Activated CD8-positive, alpha-beta memory T cell treated with anti-CD3 and anti-CD28 coated beads, Interleukin-2, amount 50 U/mL, for 4 hours (primary cell): ENCODE measurements at places on chromosomes 3 and 15.
A peak's percentile ranks its signal among the peaks of the same experiment; 100 is the strongest.

GRCh38 chr15:77409259-77410156 lies 10.4 kb downstream of the PEAK1 start:
- no peak for DNase-seq

GRCh38 chr15:78210349-78210717 lies 24.0 kb downstream of the ACSBG1 start:
- no peak for DNase-seq

GRCh38 chr15:37097144-37097919 lies 3.0 kb downstream of the MEIS2 start:
- DNase-seq: no peak

DNA sequence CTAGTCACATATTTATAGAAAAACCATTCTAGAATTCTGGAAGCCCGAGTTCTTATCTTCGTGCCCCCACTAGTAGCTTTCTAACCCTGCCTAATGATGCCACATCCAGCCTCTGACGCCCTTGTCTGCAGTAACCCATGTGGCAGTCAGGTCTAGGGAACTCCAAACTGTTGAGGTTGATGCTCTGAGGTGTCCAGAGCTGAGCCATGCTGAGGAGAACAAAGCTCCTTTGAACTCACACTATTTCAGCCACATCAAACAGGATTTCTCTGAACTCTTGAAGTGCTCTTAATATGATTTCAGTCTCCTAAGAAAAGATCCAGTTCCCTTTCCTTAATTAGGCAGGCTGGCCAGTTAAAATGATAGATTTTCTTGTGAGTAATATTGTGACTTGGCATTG lies 150.5 kb upstream of the ST8SIA2 start:
- no peak for DNase-seq

DNA sequence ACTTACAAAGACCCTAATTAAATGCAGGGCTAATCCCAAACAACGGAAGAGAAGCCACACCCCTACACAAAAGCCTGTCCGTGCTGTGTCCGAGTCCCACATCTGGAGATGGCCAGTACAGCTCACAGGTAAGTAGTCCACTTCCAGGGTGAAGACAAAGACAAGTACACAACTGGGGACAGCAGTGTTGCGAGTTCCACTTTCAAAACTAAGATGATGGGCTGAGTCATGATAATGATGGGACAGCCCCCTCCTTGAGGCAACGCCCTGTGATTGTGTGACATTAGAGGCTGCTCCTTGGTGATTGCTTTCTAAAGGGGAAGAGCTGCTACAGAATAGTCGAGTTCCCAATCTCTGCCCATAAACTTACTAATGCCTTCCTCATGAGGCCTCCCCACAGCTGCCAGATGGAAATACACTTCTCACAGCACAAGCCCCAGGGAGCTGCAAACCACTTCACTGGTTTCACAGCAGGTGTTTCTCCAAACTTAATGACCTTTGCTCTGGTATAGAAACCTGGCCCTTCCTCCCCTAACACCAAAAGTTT lies 27.6 kb downstream of the RFT1 start:
- no peak for DNase-seq

DNA sequence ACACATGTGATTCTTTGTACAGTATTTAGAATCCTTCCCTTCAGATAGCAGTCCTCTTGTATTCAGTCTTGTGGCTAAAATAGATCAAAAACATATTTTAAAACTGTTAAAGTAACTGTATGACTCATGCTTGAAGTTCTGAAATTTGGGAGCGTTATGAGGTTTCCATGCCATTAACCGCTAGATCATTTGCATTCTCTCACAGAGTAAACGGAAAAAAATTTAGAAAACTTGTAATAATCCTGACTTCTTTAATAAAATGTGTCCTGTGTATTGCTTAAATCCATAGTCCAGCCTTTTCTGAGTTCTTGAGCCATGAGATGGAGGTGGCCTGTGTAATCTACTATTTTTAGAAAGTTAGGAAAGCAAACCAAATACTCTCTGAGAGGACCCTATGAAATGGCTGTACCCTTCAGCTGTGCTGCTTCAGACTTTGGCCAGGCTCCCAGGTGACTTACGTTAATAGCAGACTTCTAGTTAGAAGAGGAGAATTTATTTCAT lies 33.8 kb downstream of the MBNL1 start:
- DNase-seq: no peak

GRCh38 chr3:23894254-23895061 lies 22.3 kb downstream of the NKIRAS1 start:
- no peak for DNase-seq

- DNase-seq: no peak
Measured at GRCh38 chr15:48625126-48625525, 20.4 kb downstream of the FBN1 start.

- no peak for DNase-seq
Measured at GRCh38 chr3:72961752-72962151, 34.9 kb upstream of the PPP4R2 start.

- no peak for DNase-seq
Measured at GRCh38 chr15:46933332-46933731, 784.0 kb upstream of the SEMA6D start.

- no peak for DNase-seq
Measured at GRCh38 chr3:191963182-191963581, 502.2 kb downstream of the PYDC2 start.

- no peak for DNase-seq
Measured at GRCh38 chr3:119885746-119886530, 104.0 kb downstream of the NR1I2 start.

GRCh38 chr15:51444807-51445206 lies 103.4 kb downstream of the GLDN start:
- no peak for DNase-seq

- DNase-seq: no peak
Measured at GRCh38 chr3:145854499-145854898, 306.5 kb downstream of the PLOD2 start.

- no peak for DNase-seq
Measured at GRCh38 chr3:190504354-190505125, 9.3 kb upstream of the IL1RAP start.

- DNase-seq: no peak
Measured at GRCh38 chr15:73879426-73879825, 6.1 kb downstream of the TBC1D21 start.

DNA sequence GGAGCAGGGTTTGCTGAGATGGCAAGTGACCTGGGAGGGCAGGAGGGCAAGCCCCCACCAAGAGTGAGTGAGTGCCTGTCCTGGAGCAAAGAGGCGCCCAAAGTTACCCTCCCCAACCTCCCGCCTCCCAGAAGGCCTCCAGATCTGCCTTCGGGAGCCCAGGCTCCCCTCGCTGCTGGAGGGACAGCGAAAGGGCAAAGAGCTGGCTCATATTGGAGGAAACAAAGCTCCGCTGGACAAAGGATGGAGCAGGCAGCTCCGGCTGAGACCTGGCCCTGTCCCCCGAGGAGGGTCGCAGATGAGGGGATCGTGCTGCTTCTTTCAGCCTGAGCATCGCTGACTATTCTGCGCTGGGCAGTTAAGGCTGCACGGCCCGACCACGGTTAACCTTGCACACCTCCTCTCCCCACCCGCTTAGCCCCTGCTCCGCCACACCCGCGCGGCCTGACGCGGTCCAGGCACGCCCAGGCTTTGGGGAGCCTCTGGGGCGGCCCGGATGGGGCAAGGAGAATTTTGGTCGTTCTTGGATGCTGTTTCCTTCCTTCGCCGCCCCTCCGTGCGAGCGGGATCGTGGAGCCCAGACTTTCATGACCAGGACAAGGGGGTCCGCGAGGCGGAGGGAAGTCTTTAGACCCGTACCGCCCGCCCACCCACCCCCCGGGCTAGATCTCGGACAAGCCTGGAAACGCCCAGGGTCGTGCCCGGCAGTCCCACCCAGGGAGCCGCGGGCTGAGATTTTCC lies 651 bp downstream of the PLCD1 start:
- DNase-seq: no peak

DNA sequence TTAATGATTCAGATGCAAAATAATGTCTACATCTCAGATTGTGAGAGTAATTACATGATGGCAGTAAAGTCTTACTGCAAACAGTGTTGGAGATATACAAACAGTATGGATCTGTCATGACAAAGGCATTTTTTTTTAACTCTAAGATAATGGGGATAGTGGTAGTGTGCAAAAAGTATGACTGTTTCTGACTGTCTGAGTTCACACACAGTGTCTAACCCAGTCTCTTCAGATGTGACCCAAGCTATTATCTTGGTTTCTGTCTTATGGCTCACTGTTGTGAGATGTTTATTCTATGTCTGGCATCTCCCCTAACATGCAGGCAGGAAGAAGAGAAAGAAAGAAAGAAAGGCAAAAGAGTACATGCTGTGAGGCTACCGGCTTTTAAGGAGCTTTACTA lies 17.0 kb downstream of the RPL39L start:
- DNase-seq: no peak

GRCh38 chr3:12237912-12238650 lies 50.8 kb upstream of the PPARG start:
- DNase-seq: no peak

GRCh38 chr3:54733106-54734006 lies 194.5 kb downstream of the LRTM1 start:
- no peak for DNase-seq

GRCh38 chr3:13136426-13136825 lies 63.2 kb upstream of the IQSEC1 start:
- no peak for DNase-seq

GRCh38 chr15:76359152-76359551 lies 22.6 kb downstream of the ISL2 start:
- DNase-seq: no peak

GRCh38 chr3:46433841-46434240 lies 26.8 kb downstream of the CCRL2 start:
- no peak for DNase-seq

DNA sequence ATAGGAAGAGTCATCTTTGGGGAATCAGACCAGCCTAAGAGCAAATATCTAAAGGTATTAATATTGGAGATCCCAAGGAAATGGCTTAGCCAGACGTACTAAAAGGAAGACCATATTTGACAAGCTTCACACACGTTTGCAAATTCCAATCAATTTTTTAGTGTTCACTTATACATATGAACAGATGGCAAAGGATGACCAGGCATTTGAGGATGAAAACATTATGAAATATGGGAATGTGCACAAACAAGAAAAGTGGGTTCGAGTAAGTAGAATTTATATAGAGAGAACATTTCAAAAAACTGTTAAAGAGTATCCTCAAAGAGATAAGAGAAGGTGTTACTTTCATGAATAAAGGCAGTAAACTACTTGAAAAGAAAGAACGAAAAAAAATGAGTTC lies 25.9 kb upstream of the CRYBG3 start:
- no peak for DNase-seq

GRCh38 chr3:34351882-34352777 lies 553.7 kb downstream of the PDCD6IP start:
- DNase-seq: no peak

DNA sequence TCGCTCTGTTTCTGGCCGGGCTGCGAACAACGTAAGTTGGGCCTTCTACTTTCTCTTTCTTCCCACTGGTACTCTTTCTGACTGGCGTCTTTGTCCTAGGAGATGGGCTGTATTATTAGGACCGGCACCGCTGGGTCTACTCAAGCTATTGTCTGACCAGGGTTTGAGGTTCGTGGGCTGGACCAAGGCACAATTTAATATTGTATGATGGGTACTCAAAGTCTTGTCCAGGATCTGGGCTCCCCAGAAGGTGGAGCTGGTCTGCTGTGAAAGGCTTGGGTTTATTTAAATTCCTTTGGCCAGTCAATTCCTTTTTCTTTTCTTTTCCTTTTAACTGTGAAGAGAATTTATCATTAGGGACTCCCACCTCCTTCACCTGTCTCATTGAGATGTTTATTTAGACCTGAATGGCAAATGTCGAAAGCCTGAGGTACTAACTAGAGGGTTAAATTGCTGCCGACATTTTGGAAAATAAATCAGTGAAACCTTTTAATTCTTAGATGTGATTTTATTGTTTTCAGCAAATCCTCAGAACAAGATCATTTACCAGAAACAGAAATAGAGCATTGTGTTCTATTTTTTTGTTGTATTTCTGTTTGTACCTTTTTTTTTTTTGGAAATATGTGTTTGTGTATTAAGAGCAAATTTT lies 410 bp downstream of the LRRC49 start:
- DNase-seq: no peak

DNA sequence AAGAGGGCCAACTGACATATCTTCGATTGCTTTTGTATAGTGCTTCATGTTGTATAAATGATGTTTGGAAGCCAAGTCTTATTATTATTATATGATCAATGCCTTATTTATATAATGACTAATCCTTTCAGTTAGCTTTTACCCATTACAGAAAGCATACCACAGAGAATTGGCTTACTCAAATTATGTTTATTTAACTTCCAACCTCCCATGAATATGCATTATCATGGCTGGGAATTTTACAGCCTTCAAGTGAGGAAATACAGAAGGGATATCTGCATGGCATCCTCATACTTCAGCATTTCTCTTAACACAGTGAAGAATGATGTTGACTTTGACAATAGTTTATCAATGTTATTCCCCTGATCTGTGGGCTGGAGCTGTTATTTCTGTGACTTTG lies 225.9 kb upstream of the GAP43 start:
- no peak for DNase-seq

GRCh38 chr15:101318839-101319238 lies 23.8 kb upstream of the SNRPA1 start:
- DNase-seq: no peak

- no peak for DNase-seq
Measured at GRCh38 chr15:80953953-80954778, 35.5 kb downstream of the MESD start.

GRCh38 chr3:20837676-20838302 lies 651.8 kb upstream of the SGO1 start:
- DNase-seq: no peak

- no peak for DNase-seq
Measured at GRCh38 chr3:65251375-65251774, 563.6 kb upstream of the ADAMTS9 start.

DNA sequence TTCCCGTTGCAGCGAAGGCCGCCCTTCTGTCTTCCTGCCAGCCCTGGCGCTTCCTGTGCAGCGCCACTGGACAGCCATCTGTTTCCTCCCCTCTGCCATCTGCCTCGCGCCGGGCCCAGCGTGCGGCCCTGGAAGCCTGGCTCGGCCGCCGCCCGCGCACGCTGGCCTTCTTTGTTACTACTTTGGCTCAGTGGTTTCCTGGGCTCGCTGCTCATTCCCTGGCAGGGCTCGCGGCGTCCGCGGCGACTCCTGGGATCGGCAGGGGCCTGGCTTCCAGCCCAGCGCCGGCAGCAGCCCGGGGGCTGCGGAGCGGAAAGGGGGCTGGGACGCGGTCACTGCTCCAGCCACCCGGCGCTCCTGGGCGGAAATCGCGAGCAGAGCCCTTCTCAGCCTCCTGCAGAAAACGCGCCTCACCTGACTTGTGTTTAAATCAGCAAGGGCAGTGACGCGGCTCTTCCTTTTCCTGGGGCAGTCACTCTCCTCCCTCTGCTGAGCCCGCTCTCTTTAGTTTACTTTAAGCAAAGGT lies 10.0 kb downstream of the CMTM7 start:
- DNase-seq: peak; percentile 60

DNA sequence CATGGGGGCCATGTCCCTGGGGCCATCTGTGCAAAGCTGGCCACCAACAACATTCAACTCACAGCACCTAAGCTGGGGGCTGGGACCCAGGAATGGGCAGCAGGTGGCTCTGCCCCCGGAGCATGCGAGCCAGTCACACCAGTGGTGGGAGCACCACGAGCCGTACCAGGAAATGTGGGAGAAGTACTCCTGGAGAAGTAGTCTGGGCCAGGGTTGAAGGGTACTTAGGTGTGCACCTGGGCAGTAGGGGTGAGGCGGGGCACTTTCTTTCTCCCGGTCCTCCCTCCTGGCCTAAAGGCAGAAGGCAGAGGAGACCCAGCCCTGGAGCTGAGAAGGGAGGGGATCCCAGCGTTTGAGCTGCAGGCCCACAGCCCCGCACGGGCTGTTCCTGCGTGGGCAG lies 94.2 kb downstream of the PLXNA1 start:
- DNase-seq: no peak

GRCh38 chr3:155871746-155872158 lies 1.3 kb downstream of the GMPS start:
- no peak for DNase-seq
